Mammary epithelial cell (primary cell): ENCODE measurements at places on chromosomes 7 and 10. TPM values are rescaled to one million over a fixed set of nuclear protein-coding genes. Genes with fewer than 3 reads are reported as not detected.

Gene NPTX2
- 0.21 TPM in 1 of 2 replicates, not detected in the other for total RNA-seq

Gene LRRC18
- total RNA-seq = not detected

Gene IL6
- 0.37 and 0.66 TPM in 2 replicates for total RNA-seq

Gene PRPS1L1
- total RNA-seq = not detected

Gene PAX4
- not detected for total RNA-seq

Gene KAZALD1
- 1.4 and 2.3 TPM in 2 replicates for total RNA-seq

Gene NPY4R
- not detected for total RNA-seq

Gene IDI2
- not detected for total RNA-seq

Gene PEX1
- 14.4 and 16.6 TPM in 2 replicates for total RNA-seq

Gene XRCC2
- total RNA-seq = 1.2 TPM

Gene ABCB4
- total RNA-seq = not detected

Gene SPDYE16
- total RNA-seq = under 0.01 TPM

Gene TFPI2
- 0.33 TPM for total RNA-seq

Gene NME8
- not detected in 2 replicates for total RNA-seq

Gene SPDYE9
- 0.17 TPM for total RNA-seq

Gene RSPH10B2
- not detected for total RNA-seq

Gene SLC39A12
- not detected in 2 replicates for total RNA-seq

Gene ZNF853
- 0.21 and 0.59 TPM in 2 replicates for total RNA-seq

Gene ATOH7
- total RNA-seq = not detected in 2 replicates

Gene NPC1L1
- not detected in 2 replicates for total RNA-seq

Gene ZNF277
- 36.0 TPM for total RNA-seq

Gene GTPBP4
- total RNA-seq = 31.0 TPM

Gene ADCYAP1R1
- total RNA-seq = not detected

Gene CCDC136
- 1.5 TPM for total RNA-seq

Gene PKD2L1
- total RNA-seq = not detected

Gene MDFIC
- 21.0 TPM for total RNA-seq

Gene APBB1IP
- not detected in 2 replicates for total RNA-seq

Gene AKR1C1
- total RNA-seq = 7.5 TPM

Gene GPR26
- total RNA-seq = not detected in 2 replicates

Gene C10orf53
- not detected for total RNA-seq

Gene PLEKHS1
- total RNA-seq = 0.17 TPM

Gene DMBT1
- 0.33 TPM for total RNA-seq

Gene ACTL6B
- total RNA-seq = not detected

Gene PLCE1
- not detected in 2 replicates for total RNA-seq

Gene ACBD7
- total RNA-seq = 0.33 TPM

Gene HIBADH
- 42.3 TPM for total RNA-seq

Gene FAM237B
- not detected in 2 replicates for total RNA-seq

Gene TMEM196
- total RNA-seq = not detected in 2 replicates

Gene HMX2
- not detected in 2 replicates for total RNA-seq

Gene ADD3
- total RNA-seq = 67.5 TPM

Gene DLX5
- total RNA-seq = 0.21 and 0.32 TPM in 2 replicates

Gene GIMAP6
- not detected in 2 replicates for total RNA-seq

Gene STEAP2
- total RNA-seq = 9.2 TPM

Gene AZGP1
- not detected in 2 replicates for total RNA-seq

Gene PTER
- total RNA-seq = 35.5 TPM

Gene GRIFIN
- total RNA-seq = not detected

Gene BMPER
- 0.17 TPM for total RNA-seq

Gene GUSB
- total RNA-seq = 13.3 TPM

Gene PNLIPRP2
- not detected in 2 replicates for total RNA-seq

Gene SLC13A1
- not detected in 2 replicates for total RNA-seq

Gene PRF1
- total RNA-seq = not detected in 2 replicates

Gene PITRM1
- total RNA-seq = 99.0 TPM

Gene BAIAP2L1
- 39.0 TPM for total RNA-seq

Gene CYP17A1
- not detected for total RNA-seq

Gene UNCX
- total RNA-seq = not detected

Gene TEX47
- not detected in 2 replicates for total RNA-seq

Gene TMEM72
- total RNA-seq = not detected in 2 replicates

Gene CYP3A7
- total RNA-seq = not detected in 2 replicates

Gene LRRN3
- 0.33 TPM for total RNA-seq
